ENCODE measurements at places on chromosomes 7 and 10.
A peak's percentile ranks its signal among the peaks of the same experiment; 100 is the strongest.

DNA sequence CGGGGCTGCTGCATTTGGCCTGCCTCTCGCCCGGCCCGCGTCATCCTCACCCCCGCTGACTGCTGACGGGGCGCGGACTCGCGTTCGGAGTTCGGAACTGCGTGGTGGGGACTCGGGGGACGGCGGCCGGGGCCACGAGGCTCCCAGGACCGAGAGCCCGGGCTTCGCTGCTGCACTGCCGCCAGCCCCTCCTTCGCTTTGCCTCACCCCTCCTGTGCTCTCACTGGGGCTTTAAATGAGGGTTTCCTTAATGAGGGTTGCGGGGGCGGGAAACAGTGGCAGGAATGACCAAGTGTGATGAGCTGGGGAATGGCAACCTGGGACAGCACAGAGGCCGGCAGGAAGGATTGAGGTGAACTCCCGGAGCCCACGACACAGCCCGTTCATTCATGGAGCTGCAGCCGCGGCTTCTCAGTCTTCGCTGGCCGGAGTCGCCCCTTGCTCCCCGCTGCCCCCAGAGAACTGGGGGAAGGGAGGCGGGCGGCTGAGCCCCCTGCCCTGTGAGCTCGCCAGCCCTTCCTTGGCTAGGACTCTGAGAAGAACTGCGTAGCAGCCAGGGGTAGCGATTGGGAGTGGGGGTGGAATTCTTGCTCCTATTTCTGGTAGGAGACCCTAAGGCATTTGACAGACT is 1.5 kb upstream of the LRRC4 start:
- peak; percentile 32 for DNase-seq

DNA sequence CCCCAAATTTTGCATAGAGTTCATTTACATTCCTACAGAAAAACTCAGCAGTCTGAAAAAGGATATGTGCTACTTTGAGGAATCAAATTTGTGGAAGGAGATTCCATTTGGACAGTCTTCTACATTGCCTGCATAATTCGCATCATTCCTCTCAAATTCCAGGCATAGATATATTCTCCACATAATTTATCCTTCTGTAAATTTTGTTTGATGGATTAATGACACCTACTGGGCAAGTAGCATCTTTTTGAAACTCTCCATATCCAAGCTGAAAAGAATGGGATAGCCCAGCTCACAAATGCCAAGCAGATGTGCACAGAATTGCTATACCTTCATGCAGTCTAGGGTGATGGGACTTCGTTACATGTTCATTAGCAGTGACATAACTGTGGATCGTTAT is 515.3 kb downstream of the AUTS2 start:
- DNase-seq = no peak

DNA sequence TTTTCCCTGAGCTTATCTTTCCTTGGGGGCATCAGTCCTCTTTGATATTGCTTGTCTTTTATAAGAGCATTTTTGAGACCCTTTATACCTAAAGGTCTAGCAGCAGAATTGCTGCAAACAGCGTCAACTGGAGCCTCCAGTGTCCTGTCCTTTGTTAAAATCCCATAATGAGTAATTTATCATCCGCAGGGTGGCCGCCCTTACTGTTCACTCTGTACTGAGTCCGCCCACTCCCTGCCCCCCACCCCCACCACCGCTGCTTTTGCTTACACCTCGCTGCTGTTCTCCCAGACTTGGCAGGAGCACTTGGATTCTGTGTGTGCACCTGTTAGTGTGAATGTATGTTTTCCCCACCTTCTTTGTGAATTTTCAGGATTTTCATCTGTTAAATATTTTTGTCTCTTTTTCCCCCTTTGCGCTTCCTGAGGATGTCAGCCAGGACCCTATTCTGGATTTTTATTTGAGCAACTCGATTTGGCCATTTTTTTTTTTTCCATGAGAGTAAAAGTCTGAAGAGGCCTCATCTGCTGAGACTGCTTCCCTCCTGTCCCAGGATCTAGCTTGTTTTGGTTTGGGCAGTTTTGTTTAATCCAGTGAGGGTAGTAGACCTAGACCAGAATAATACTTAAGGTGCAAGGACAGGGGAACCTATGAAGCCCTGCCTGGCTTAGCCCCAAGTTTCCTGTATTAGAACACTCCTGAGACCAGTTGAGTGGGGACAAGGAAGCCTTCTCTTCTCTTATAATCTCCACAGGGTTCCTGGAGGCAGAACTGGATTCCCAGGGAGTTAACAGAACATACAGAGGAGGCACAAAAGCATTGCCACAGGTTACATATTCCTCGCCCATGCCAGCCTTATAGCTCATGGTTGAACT is 8.2 kb downstream of the AGFG2 start:
- no peak for DNase-seq

DNA sequence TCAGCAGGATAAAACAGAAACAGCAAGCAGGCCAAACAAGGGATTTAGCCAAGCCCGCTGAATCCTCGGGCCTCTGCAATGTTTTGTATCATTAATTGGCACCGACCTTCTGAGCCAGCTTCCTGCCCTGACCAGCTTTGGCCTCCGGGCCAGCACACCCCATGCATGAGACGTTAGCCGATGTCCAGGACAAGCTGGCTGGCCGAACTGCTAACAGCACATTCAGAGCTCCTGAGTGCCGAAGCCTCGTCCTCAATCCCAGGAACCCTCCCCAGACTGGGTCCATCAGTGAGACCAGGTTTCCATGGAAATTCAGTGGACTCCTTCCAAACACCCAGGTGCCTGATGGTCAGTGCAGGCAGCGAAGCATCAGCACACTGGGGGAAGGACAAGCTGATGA is 134.3 kb upstream of the PFKP start:
- DNase-seq = no peak

GRCh38 chr7:51918581-51918980 is 602.0 kb upstream of the COBL start:
- no peak for DNase-seq
